LHCN-M2 (cell line): ENCODE measurements at places on chromosomes 5 and 9. TPM values are rescaled to one million over a fixed set of nuclear protein-coding genes. Genes with fewer than 3 reads are reported as not detected.

DNA sequence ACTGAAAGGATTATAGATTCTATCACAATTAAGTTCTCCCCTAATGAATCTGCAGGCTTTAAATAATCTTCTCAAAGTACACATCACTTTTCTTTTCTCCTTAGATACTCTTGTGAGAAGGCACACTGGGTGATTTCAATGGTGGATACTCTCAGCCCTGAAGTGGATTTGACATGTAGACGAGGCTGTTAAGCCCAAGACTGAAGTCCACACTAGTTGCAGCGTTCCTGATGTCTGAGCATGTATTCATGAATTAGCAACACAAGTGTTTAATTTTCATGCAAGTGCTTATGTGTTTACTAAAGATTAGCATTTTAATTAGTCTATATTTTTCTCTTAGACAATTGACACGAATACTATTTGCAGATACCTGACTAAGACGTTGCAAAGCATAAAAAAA lies 218.9 kb downstream of the TMEM161B start:
- no peak for DNase-seq

DNA sequence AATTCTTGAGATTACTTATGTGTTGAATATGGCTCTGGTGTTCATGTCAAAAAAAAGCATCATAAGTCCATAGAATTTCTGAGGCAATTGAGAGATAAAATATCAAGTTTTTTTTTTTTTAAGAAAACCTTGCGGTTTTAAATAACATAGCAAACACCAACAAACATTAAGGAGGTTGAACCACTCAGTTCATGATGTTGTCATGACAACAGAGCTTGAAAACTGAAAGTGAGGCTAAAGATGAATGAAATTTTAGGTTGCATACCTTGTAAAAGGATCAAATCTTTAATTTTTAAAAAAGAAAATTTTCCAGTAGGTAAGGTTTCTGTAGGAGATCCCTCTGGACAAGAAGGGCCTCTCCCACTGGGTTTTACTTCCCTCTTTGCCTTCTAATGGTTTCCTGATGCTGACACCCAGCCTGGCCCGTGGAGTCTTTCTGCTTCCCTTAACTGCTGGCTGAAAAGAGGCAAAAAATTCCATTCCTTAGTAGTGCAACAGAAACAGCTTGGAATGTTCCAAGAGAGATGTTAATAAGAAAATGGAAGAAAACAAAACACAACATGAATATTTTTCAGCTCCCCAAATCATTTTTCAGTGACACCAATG lies 60.0 kb upstream of the FER start:
- no peak for DNase-seq

Gene TRIM36
- 3.9 and 5.4 TPM in 2 replicates for total RNA-seq

Gene C5orf52
- not detected in 2 replicates for total RNA-seq

GRCh38 chr9:36937346-36937745 lies 96.7 kb downstream of the PAX5 start:
- DNase-seq, result no peak

GRCh38 chr9:136499071-136499934 lies 16.5 kb upstream of the SEC16A start:
- DNase-seq, result no peak

Gene GABRP
- 0.06 TPM in 1 of 2 replicates, not detected in the other for total RNA-seq

GRCh38 chr9:127802576-127803443 lies at the start of gene FPGS:
TSS of gene FPGS (plus strand) at chr9:127802882. CDS start at chr9:127802925, 43 bp downstream.
- peak; percentile 89 for DNase-seq

DNA sequence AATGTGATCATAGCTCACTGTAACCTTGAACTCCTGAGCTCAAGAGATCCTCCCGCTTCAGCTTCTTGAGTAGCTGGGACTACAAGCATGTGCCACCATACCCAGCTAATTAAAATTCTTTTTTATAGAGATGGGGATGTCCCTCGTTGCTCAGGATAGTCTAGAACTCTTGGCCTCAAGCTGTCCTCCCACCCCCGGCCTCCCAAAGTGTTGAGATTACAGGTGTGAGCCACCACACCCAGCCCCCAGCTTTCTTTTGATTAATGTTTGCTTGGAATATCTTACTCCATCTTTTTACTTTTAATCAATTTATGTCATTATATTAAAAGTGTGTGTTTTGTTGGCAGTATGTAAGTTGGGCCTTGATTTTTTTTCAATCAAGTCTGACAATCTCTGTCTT lies 59.4 kb upstream of the EXOC3 start:
- DNase-seq, result no peak

DNA sequence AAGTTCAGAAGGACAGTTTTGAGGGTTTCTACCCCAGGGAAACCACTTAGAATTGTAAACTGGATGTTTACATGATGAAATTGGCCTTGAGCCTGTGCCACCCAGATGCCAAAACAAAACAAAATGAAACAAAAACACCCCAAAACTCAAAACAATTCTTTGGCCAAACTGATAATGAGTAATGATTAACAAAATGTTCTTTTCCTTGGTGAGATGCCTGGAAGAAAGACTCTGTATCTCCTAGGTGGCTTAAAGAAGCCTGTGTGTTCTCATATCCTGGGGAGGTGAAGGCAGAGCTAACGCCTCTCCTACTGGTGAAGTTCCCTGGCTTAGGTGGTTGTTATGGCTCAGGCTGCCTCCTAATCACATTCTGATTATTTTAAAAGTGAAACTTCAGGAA lies 120.5 kb downstream of the NPR3 start:
- no peak for DNase-seq

GRCh38 chr5:31984691-31985090 lies 189.4 kb downstream of the GOLPH3 start:
- no peak for DNase-seq

GRCh38 chr5:3481175-3481574 lies 114.5 kb upstream of the IRX1 start:
- no peak for DNase-seq

DNA sequence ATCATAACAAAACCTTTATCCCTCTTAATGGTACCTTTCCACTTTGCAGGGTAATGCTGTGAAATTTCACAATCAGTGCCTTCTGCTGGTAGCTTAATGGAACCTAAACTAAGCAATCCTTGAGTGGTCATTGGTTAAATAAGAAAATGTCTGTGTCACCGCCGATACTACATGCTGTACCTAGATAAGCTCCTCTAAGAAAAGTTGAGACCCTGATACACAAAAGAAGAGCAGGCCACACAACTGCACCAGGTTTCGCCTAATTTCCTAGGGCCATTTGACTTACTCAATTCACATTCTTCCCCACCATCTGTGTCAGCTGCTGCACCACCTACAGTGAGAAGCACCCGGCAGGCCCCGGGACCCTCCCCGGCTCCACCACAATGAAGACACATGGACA lies 9.0 kb upstream of the EDF1 start:
- DNase-seq, result no peak

GRCh38 chr9:135229701-135230385 lies 142.4 kb downstream of the OLFM1 start:
- DNase-seq, result no peak

- peak; percentile 21 for DNase-seq
Observed at GRCh38 chr5:140833993-140834392, at the start of gene PCDHA7. TSS of gene PCDHA7 (plus strand) at chr5:140834269. CDS start at chr5:140834384, 115 bp downstream.

Gene CCL21
- not detected in 2 replicates for total RNA-seq

DNA sequence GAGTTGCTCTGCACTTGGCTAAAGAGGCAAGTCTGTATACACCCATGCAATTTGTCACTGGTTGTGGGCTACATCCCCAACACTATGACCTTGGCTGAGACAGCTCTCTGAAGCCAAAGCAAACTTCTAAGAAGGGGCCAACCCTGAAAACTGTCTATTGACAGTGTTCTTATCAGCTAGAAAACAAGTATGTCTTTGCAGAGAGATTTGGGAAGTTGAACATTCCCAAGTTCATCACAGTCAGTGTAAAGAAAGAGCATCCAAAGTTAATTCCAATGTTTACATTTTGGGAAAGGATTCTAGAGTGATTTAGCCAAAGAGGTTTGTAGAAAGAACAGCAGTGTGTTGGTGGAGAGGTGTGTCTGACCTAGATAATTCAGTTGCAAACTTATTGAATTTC lies 711.1 kb upstream of the CHD1 start:
- no peak for DNase-seq

GRCh38 chr9:115084709-115085108 lies 33.2 kb downstream of the TNC start:
- no peak for DNase-seq

GRCh38 chr5:116838011-116838536 lies 263.5 kb upstream of the SEMA6A start:
- DNase-seq, result no peak

Gene ASS1
- total RNA-seq, result 73.1 and 116 TPM in 2 replicates

Gene PCDHGB5
- total RNA-seq, result 0.52 and 2.1 TPM in 2 replicates

- peak; percentile 91 for DNase-seq
Observed at GRCh38 chr9:27154908-27155307, 45.9 kb downstream of the TEK start.

GRCh38 chr5:164051745-164052144 lies 546.3 kb downstream of the MAT2B start:
- DNase-seq, result peak; percentile 4

DNA sequence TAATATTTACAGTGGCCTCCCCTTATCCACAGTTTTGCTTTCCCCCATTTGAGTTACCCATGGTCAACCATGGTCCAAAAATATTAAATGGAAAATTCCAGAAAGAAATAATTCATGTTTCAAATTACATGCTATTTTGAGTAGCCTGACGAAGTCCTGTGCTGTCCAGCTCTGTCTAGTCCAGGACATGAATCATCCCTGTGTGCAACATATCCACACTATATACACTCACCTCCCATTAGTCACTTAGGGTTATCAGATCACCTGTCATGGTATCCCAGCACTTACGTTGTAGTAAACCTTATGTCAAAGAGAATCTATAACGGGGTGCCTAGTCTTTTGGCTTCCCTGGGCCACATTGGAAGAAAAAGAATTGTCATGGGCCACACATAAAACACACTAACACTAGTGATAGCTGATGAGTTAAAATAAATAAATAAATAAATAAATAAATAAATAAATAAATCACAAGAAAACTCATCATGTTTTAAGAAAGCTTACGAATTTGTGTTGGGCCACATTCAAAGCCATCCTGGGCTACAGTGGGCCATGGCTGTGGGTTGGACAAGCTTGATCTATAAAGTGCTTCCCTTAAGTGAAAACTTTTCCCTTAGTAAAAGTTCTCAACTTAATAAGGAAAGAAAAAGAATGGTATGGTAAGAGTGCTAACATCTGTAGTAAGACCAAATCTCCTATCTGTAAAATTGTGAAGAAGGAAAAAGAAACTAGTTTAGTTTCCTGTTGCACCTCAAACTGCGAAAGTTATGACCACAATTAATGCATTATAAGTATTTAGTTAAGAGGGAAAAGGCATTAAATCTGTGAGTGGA lies 15.9 kb upstream of the OMD start:
- peak; percentile 86 for DNase-seq

- DNase-seq, result no peak
Observed at GRCh38 chr5:28084069-28084468, 1045.7 kb upstream of the CDH9 start.

Gene PCDHB15
- 3.8 TPM in 2 replicates for total RNA-seq

Gene SHISAL2B
- total RNA-seq, result not detected in 2 replicates
